ENCODE measurements at places on chromosomes 6 and 20.
A peak's percentile ranks its signal among the peaks of the same experiment; 100 is the strongest.

- no peak for DNase-seq
Observed at GRCh38 chr20:18394363-18394762, 72.5 kb downstream of the DZANK1 start.

- peak; percentile 11 for DNase-seq
Observed at GRCh38 chr20:6081236-6081635, 27.4 kb upstream of the LRRN4 start.

DNA sequence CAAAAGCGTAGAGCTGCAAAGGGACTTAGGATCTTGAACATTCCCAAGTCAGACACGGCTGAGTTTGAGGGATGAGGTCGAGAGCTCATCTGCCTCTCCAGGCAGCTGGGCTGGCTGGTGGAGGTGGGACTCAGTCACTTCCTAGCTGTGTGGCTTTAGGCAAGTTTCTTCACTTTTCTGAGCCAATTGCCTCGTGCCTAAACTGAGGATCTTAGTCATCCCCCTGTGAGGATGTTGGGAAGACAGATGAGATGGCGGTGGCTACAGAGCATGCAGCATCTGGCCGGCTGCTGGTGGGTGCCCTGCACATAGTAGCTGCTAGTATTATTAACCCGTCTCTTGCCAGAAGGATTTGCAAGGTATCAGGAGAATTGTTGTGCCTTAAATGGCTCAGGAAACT lies 27.5 kb downstream of the TFAP2C start:
- no peak for DNase-seq

- no peak for DNase-seq
Observed at GRCh38 chr20:46621492-46621891, 29.8 kb downstream of the SLC13A3 start.

GRCh38 chr6:105372849-105373182 lies 30.1 kb downstream of the PREP start:
- DNase-seq, result no peak

DNA sequence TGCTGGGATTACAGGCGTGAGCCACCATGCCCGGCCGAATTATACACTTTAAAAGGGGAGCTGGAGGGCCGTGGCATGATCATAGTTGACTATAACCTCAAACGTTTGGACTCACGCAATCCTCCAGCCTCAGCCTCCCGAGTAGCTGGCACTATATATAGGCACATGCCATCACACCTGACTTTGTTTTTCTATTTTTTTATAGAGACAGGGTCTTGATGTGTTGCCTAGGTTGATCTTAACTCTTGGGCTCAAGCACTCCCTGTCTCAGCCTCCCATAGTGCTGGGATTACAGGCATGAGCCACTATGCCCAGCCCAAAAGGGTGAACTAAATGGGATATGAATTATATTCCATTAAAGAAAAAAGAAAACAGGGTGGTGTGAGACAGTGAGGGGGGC lies 7.8 kb downstream of the PTGIS start:
- DNase-seq, result no peak

- DNase-seq, result no peak
Observed at GRCh38 chr6:102352552-102352951, 959.0 kb downstream of the GRIK2 start.

- no peak for DNase-seq
Observed at GRCh38 chr20:22447447-22447778, 137.0 kb downstream of the FOXA2 start.

DNA sequence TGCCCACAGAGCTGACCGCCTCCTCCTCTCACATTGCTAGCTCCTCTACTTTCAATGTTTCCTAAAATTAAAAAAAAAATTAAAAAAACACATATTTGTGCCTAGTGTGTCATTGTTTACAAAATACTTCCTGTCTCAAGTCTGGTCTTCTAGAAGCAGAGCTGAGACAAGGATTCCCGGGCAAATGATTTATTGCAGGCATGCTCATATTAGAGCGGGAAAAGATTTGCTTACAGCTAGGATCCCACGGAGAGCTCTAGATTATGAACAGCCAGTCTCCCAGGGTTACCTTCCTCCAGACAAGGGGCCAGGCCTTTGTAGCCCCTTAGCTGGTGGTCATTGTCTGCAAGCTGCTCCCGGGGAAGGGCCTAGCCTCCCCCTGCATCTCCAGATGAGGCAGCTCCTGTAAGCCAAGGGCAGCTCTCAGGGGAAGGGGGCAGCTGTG lies 9.4 kb downstream of the PACSIN1 start:
- DNase-seq, result no peak

DNA sequence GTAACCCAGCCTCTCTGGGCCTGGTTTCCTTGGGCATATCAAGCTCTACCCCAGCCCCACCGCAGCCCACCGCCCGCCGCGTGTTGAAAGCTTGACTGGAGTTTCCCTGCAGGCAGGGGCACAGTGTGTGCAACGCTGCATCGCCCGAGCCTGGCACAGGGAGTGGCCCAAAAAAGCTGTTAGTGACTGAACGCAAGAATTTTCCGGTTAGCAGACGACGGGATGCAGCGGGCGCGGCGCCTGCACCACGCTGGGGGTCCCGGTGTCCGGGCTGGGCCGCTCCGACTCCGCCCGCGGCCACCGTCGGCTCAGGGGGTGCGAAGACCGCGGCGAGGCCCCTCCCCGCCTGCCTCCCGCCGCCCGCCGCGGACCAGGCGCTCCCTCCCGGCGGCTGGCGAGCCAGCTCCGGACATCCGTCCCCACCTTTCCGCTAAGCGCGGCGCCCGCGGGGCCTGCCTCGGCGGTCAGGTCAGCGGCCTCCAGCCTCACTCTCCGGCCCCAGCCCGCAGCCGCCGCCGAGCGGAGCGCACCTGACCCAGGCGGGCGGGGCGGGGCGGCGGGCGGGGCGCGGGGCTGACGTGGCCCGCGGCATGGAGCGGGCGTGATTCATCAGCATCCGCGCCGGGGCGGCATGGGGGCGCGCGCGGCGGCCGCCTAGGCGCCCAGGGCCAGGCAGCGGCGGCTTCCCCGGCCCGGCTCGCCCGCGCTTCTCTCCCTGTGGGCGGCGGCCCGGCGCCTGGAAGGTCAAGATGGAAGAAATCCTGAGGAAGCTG lies at the start of gene ARFGEF3:
Gene ARFGEF3 (plus strand): TSS at position 602 of the 773 bp plus-strand sequence. CDS start 148 bp downstream, at position 750.
- DNase-seq, result peak; percentile 38

GRCh38 chr6:81265106-81265505 lies 487.4 kb downstream of the TENT5A start:
- DNase-seq, result no peak

- DNase-seq, result peak; percentile 50
Observed at GRCh38 chr6:52307900-52308372, 23.4 kb upstream of the MCM3 start.

GRCh38 chr6:127547904-127548649 lies 28.9 kb upstream of the C6orf58 start:
- peak; percentile 11 for DNase-seq

DNA sequence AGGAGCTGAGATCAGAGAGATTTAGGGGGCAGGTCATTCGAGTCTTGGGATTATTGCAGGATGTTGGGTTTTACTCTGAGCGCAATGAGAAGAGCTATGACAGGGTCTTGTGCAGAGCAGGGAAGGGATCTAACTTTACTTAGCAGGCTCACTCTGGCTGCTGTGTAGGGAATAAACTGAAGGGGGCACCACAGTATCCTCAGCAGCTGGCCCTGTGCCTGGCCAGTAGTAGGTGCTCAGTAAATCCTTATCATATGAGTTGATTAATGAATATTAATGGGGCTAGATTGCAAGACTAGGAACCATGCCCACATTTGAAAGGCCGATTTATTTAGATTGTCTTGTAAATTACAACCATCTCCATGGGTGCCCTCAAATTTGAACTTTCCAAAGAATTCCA lies 4.6 kb upstream of the MDGA1 start:
- peak; percentile 56 for DNase-seq

DNA sequence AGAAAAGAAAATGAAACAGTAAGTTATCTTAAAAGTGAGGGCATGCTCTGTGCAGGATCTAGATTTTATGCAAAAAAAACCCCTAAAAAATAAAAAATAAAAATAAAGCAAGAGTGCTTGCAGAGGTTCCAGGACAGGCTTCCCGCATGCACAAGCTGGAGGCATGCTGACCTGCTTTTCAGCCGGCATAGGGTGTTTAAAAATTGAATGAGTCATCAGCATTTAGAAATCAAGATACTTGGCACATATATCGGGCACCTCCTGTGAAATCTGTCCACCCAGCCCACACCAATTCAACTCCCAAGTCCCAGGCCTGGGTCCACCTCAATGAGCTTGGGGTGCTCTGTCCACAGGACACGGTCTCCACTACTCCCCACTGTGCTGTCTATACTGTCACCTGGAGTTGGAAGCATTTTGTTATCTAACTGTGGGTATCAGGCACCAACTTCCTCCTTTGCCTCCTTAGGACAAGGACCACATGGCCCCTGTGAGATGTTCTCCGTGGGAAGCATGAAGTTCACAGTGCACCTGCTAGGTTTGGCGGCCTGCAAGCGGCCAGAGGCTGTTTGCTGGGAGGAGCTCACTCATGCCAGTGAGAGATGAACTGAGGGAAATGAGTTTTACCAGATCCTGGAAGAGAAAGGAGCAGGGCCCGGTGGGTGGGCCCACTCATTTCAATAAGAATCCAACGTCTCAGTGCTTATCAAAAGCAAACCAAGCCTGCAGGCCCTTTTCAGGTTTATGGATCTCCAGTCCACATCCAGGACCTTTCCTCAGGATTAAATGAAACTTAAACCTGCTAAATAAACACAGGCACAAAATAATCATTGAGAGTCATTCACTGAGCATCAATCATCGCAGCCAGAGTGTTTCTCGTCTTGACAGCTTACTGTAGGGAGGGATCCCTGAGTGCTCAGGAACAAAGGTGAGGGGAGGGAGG lies 121.1 kb downstream of the FOXA2 start:
- peak; percentile 9 for DNase-seq

GRCh38 chr6:4565301-4566250 lies 210.6 kb upstream of the CDYL start:
- no peak for DNase-seq

- no peak for DNase-seq
Observed at GRCh38 chr6:15948930-15949900, 179.7 kb upstream of the MYLIP start.

- DNase-seq, result peak; percentile 84
Observed at GRCh38 chr20:38167851-38168760, 3.0 kb upstream of the TGM2 start.

- DNase-seq, result no peak
Observed at GRCh38 chr20:47870475-47870874, 85.2 kb upstream of the SULF2 start.

DNA sequence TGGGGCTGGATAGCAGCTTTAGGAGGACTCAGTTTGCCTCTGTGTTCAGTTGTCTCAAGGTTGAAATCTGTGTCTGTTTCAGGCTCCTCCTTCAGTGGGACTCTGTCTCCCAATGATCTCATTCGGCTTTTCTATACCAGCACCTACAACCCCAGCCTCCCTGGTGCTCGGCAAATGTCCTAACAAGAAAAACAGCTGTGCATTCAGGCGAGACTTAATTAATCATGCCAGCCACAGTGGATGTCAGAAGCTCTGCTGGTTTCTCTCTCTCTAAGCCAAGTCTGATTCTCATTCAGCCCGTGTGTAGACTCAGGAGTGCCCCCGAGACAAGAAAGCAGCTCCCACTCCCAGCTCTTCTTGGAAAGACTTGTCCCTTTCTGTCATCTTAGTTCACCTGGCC lies 46.8 kb downstream of the SUN5 start:
- DNase-seq, result no peak

GRCh38 chr6:109325400-109325801 lies 56.9 kb downstream of the CD164 start:
- no peak for DNase-seq

DNA sequence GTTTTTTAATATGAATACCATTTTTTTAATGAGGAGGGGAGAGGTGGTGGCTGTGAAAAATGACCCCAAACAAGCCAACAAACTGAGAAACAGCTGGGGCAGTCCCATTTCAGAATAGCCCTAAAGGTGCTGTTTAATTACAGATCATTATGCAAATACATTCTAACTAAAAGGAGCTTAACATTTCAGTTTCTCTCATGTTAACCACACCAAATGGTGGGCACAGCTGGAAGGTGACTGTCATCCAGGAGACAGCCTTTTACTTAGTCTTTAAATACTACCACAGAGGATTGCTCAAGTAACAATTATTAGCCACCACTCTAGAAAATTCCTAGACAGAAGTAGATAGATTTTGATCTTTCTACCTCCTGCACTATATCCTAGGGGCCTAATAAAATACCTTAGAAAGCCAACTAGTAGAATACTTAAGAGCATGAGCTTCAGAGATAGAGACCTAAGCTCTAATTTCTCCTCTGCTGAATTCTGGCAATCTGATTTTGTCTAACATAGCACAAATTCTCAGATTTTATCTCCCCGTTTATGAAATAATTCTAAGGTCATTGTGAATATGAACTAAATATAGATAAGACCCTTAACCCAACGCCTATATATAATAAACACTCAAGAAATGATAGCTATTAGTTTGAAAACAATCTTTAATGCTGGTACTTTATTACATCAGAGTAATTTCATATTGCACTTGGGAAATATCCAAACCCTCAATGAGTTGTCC lies 615.1 kb upstream of the NRSN1 start:
- no peak for DNase-seq

DNA sequence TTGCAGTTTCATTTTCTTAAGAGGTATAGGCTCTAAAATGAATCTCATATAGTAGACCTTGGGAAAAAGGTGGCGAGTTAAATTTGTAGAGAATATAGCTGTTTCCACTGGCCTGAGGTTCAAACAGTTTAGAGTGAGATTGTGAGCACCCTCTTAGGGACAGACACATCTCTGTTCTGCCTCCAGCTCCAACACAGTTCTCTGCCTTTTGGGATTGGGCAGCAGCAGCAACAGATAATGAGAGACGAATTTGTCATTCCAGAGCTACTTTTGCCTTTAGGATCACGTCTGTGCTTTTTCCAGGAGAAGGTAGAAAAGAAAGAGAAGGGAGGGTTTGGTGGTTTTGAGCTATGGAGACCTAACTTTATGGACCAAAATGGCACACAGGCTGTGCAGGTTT lies 289.4 kb downstream of the PRL start:
- DNase-seq, result no peak

- DNase-seq, result no peak
Observed at GRCh38 chr6:12058172-12058961, 46.3 kb downstream of the HIVEP1 start.

- no peak for DNase-seq
Observed at GRCh38 chr20:24502661-24503060, 33.2 kb downstream of the SYNDIG1 start.

DNA sequence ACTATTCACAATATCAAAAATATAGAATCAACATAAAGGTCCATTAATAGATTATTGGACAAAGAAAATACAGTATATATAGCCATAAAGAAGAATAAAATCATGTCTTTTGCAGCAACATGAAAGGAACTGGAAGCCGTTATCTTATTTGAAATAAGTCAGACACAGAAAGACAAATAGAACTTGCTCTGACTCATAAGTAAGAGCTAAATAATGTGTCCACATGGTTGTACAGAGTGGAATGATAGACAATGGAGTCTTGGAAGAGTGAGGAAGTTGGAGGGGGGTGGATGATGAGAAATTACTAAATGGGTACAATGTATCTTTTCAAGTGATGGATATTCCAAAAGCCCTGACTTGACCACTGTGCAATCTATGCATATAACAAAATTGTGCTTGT lies 613.5 kb downstream of the PHF3 start:
- no peak for DNase-seq

Data from NB4 (cell line).